ENCODE measurements at places on chromosomes 3 and 15.

DNA sequence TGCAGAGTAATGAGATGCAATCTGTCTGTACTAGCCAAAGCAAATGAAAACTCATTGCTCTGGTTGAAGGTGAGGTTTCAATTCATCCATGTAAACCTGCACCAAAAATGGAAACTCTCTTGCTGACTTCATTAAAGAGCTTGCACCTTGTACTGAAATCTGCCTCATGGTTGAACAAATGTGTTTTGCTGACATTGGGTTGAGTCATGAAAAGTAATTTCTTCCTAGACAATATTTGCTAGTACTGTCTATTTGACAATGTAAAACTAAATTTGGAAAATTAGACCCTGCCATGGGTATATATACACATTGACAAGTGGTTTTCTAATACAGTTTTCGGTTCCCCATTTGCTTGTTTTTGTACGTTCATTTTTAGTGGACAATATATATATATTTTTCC lies 33.3 kb downstream of the RYR3 start:
- no peak for DNase-seq

- DNase-seq = peak; percentile 31
These were observed 562 bp downstream of the NEO1 start for GRCh38 chr15:73052653-73053397.

DNA sequence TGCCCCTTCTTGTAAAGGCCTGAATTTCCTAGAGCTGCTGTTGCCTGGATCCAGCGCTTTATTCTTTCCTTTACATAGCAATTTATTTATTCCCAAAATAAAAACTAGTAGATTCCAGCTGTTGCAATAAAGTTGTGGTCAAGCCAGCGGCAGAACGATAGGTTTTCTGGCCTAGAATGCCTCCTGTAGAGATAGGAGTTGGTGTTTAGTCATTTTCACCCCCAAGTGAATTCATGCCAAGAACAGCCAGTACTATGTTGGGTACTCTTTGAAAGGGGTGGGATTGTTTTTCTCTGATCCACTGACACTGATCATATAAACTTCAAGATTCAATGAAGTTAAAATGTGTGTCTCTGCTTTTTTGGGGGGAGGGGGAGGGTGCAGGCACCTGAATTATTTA lies 69.7 kb downstream of the KLHL25 start:
- no peak for DNase-seq

DNA sequence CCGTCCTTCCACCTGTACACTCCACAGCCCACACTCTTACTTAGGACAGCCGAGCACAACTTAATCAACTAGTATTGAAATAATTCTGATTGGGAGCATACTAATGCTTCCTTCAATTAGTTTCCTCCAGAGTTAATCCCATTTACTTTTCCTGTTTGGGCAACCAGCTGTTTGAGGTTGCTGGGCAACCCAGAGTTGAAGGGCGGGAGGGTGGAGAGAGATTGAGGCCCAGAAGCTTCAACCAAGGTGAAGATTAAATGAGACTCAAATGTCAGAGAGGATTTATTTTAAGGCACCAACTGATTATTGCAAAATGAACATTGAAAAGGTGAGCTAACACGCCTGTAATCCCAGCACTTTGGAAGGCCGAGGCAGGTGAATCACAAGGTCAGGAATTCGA lies 428.5 kb upstream of the SEMA6D start:
- no peak for DNase-seq

- no peak for DNase-seq
These were observed 135.8 kb downstream of the CHSY1 start for GRCh38 chr15:101115786-101116680.

DNA sequence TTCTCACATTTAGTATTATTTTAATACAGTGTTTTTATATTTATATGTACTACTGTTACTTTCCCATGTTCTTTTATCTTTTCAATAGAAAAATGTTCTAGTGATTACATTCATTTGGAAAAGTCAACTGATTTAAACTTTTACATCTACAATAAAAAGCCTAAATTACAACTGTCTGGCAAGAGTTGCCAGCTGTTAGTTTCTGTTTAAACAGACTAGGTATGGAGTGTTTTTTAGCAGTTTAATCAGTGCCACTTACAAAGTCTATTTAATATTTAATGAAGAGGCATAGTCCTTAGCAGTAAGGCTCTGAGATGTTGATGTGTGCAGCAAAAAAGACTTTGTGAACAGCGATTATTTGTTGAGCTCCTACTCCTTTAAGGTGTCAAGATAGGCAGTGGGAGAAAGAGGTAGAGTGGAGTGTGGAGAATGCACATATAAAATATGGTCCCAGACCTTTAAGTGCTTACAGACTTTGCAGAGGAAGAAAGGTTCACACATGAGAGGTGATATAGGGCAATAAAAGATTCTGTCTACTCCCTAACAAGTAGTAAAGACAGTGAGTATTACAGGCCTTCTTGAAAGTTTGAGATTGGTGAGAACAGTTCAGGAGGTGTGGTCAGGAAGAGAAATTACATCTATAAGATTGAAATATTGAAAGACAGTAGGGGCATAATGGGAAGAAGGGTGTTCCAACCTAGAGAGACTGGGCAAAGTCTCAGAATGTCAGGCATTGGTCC lies 320.5 kb downstream of the DOCK3 start:
- no peak for DNase-seq

- DNase-seq = no peak
These were observed 365.0 kb downstream of the SV2B start for GRCh38 chr15:91465086-91465485.

GRCh38 chr15:89007989-89008388 lies 80.3 kb upstream of the ABHD2 start:
- no peak for DNase-seq

DNA sequence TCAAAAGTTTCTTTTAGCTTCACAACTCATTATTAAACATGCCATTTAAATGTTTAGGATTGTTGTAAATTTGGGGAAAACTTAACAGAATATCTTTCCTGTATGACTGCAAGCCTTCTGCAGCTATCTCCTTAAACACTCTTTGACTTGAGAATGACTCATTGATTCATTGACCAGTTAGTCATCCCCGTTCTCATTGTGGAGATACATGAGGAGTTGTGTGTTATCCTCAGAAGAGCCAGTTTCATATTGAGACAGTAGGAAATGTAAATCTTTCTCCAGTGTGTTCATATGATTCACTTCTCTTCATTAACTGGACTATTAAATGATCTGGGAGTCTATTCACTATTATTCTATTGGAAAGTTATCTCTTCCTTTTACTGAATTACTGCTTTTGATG lies 83.0 kb downstream of the CRYGS start:
- DNase-seq = no peak

- DNase-seq = no peak
These were observed 61.0 kb upstream of the ANKRD28 start for GRCh38 chr3:15858547-15859506.

GRCh38 chr15:91552555-91552954 lies 301.0 kb upstream of the SLCO3A1 start:
- peak; percentile 21 for DNase-seq

- DNase-seq = no peak
These were observed 31.9 kb downstream of the TNIK start for GRCh38 chr3:171428321-171428787.

GRCh38 chr3:112297714-112298113 lies 3.7 kb upstream of the SLC9C1 start:
- DNase-seq = no peak

GRCh38 chr3:190680691-190681090 lies 166.8 kb downstream of the IL1RAP start:
- DNase-seq = no peak

DNA sequence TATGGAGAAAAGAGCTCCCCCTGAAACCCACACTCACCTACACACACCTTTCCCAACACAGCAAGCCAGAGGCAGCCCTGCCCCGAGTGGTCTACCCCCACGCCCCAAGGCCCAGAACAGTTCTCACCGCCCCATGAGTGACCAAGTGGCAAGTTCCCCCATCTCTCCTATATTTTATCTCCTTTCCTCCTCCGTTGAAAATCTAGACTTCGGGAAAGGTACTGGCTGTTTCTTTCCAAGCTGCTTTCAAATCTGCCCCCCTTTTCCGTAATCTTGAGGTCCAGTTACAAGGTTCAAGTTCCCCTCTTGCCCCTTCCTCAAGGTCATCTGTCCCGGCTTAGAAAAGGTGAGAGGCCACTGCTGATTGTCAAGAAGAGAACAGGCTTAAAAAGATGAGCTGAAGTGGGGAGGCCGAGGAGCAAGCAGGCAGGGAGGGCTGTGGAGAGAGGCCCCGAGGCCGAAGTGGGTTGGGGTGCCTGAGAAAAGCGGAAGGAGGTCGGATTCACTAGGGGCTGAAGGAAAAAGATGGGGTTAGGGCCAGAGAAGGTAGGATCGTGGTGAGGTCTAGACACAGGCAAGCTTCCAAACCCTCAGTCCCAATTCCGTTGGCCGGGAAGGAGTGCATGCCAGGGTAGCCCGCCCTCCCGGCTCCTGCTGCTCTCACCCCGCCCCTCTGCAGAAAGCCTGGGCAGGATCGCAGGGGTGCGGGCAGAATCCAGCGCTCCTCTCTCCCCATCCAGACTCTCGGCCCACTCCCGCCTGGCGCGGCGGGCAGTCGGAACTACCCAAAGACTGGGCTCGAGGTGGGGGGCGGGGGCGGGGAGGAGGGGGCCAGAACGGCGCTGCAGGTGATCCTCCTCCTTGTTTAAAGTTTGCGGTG lies 1.7 kb downstream of the SEMA5B start:
- DNase-seq = no peak

DNA sequence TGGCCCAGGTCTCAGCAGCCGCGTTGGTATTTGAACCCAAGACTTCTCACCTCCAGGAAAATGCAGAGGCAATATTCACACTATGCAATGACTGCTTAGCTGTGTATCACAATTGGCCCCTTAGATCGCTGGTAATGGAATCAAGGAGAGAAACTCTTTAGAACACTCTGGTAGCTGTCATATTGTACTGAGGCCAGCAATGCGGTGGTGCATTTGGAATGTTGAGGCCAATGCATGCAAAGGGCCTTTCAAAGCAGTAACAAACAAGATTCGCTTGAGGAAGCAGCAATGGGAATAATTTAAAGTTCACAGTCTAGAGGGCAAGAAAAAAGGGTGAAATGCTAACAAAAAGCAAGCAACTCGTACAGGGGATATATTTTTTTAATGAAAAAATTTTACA lies 764.1 kb downstream of the GRM7 start:
- DNase-seq = no peak

GRCh38 chr15:48433226-48433886 lies 102.1 kb downstream of the DUT start:
- DNase-seq = no peak

Data from NCI-H1694 treated with DMSO at 0.1 percent for 48 hours (cell line).